ENCODE measurements at places on chromosomes 2 and 18. TPM values are rescaled to one million over a fixed set of nuclear protein-coding genes. Genes with fewer than 3 reads are reported as not detected.

The EMILIN1 gene
- total RNA-seq = 4.1 TPM

The VWA3B gene
- under 0.01 TPM for total RNA-seq

GRCh38 chr18:50410008-50410407 is 35.2 kb downstream of the SKA1 start:
- DNase-seq = no peak

GRCh38 chr2:96550787-96551604 is 14.4 kb downstream of the ARID5A start:
- no peak for DNase-seq
